ENCODE measurements at places on chromosomes 7 and 10.

- no peak for DNase-seq
Measured at GRCh38 chr7:138317044-138317596, 142.9 kb upstream of the TRIM24 start.

DNA sequence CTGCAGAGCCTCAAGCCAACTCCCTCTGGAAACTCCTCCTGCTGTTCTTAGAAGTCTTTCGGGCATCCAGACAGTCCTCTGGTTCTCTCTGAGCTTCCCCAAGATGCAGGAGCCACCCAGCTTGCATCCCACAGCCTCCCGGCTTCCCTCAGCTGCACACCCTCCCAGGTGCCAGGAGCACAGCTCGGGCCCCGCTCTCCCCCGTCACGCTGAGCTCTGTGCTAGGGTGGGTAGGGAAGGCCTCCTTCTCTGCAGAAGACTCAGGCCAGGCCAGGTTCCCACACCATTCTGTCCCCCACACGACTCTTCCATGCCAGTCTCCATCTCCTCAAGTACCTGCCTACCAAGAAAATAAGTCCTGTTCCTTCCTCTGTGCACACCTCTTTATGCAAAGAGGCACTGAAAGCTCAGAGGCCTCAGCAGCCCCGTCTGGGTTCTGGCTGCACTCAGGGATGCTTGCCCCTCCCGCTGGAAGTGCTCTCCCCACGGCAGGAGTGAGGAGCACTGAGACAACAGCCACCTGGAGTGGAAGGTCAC is 537.1 kb downstream of the PTPRN2 start:
- DNase-seq: no peak

DNA sequence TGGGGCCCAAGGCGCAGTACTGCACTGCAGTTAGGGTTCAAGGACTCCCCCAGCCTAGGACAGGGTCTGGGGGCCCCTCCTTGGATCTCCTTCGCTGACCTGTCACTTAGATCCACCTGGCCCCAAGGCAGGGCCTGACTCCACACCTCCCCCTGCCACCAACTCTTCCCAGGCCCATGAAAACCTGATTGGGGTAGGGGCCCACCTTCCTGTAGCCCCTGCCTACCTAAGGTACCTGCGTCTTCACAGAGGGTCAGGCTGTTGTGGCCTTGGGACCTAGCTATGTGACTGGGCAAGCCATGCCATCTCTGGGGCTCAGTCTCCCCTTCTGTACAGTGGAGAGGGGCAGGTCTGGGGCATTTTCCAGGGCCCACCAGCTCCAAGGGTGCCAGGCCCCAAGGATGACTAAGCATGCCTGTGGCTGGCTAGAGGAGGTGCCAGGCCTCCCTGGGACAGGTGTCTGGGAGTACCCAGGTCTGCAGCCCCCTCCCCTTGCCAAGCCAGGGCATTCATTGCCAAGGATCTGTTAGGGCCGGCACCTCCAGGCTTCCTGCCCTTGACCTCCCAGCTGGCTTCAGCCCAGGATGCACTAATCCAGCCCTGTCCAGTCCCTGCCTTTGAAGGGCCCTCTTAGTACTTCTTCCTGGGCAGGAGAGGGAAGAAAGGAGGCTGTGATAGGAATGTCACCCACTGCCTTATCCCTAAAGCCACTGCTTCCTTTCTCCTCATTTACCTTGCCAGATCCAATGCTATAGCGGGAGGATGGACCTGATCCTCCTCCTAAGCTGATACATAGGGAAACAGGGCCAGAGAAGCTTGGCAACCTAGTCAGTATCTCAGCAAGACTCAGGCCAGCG is 1.3 kb downstream of the LIMK1 start:
- no peak for DNase-seq

DNA sequence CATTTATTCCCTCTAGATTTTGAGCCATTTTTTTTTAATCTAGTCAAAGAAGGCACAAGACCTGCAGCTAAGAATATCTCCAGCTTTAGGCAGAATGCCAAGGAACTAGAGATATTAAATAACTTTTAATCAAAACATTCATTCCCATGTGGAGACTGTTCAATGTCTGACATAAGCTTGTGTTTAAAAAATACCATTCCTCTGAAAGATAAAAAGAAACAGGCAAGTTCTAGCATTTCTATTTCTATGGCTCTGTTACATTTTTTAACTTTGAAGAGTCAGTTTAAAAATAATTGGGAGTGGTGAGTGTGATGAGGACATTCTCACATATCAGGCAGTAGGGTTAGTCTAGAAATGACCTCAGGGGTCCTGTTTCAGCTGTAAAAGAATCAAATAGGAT is 48.0 kb downstream of the RHOBTB1 start:
- DNase-seq: no peak

DNA sequence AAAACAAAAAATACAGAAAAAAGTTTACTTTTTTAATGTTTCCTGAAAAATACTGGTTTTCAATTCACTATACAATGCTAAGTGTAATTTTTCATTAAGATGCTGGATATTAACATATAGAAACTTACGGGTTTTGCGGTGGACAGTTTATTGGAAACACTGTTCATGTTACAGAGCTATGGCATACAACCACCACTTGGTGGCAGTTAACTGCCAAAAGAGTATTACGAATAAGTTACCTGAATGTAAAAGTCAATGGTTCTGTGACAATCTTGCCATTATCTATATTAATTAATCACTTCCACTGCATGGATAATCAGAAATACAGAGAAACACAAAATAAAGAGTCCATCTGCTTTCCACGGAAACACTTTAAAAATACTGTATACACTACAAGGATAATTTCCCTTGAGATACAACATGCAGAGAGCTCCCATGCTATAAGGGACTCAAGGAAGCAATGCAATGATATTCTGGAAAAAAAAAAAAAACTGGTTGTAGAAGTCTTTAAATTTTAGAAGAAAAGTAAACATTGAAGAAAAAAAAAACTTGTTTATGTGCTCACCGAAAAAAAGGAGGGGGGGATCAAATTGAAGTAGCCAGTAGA is 97.0 kb downstream of the TPK1 start:
- DNase-seq: no peak

GRCh38 chr10:87544721-87545120 is 40.0 kb downstream of the MINPP1 start:
- no peak for DNase-seq

DNA sequence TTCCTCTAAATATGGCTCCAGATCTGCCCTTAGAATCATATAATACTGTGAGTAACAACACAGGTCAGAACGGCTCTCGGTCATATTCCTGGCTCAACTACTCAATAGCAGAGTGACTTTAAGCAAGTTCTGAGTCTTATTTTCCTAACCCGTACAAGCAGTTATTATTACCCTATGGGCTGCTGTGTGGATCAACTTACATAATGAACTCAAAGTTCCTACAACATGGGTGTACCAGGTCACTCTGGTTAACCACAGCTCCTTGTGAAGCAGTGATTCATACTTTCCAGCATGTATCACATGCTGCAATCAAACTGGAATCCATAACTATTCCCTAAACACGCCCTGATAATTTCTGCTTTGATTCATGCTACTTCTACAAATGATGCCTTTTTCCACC is 107.3 kb downstream of the LRRN3 start:
- DNase-seq: no peak

DNA sequence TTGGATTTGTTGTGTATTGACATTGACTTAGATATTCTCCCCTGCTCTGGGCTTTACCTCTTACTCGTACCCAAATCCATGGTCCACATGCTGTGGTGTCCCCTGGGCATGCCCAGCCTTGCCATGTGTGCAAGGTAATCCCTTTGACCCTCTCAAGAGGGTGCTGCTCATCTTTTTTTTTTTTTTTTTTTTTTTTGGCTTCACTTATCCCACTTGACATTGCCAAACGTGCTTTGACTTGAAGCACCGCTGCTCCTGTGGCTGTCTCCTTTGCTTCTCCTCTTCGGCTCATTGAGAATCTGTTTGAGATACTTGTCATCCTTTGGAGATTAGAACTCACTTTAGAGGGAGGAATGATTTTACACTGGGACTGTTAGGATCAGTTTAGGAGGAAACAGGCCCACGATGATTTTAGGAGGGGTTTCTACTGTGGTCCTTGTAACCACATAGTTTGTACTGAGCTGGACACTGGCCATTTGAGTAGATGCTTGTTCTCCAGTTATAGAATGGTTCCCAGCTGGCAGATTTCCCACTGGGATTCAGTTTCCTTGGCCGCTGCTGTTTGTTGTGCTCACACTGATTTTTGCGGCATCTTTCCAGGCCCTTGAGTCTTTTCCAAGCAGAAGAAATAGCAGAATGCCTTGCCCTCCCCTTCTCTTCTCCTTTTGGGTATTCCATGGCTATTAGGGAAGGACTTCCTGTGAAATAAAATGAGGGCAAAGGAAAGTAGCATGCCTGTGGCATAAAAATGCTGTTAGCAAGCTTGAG is 184.8 kb downstream of the AUTS2 start:
- DNase-seq: no peak

- no peak for DNase-seq
Measured at GRCh38 chr7:115678086-115678982, 352.2 kb downstream of the TFEC start.

- DNase-seq: no peak
Measured at GRCh38 chr10:51031950-51032349, 42.3 kb upstream of the PRKG1 start.

DNA sequence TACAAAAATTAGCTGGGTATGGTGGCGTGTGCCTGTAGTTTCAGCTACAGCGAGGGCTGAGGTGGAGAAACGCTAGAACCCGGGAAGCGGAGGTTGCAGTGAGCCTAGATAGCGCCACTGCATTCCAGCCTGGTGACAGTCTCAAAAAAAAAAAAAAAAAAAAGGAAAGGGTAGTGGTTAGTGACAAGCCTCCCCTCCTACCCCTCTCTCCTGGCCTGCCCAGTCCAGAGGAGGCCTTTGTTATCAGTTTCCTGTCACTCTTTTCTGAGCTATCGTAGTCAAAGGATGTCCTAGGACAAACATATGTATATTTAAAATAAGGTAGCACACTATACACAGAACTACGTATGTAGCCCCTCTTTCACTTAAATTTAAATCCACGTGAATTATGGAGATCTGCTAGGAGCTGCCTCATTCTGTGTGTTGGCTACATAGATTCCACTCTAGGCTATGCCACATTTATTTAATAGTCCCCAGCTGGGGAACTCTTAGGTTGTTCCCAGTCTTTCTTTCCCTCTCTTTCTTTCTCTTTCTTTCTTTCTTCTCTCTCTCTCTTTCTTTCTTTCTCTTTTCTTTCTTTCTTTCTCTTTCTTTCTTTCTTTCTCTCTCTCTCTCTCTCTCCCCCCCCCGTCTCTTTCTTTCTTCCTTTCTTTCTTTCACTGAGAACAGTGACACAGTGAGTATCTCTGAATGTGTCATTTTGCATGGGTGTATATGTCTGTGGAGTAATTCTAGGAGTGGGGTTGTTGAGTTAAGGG is 3.9 kb downstream of the TSPAN15 start:
- DNase-seq: no peak

- DNase-seq: no peak
Measured at GRCh38 chr7:157574120-157574825, 237.5 kb downstream of the DNAJB6 start.

DNA sequence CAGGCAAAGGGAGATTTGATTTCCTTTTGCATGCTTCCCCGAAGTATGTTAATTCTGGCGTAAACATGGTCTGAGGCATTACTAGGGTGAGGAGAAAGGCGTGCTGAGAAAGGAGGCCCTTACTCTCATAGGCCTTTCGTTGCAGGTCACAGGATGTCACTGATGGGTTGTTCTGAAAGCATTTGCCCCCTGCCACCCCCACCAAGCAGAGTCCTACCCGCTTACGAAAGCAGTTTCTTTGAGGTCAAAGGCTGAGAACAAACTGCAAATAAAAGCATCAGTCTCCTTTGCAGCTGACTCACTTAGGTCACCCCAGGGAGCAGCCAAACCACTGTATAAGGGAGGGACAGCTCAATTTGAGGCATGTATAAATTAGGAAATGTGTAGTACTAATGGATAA is 57.1 kb downstream of the BPGM start:
- no peak for DNase-seq

DNA sequence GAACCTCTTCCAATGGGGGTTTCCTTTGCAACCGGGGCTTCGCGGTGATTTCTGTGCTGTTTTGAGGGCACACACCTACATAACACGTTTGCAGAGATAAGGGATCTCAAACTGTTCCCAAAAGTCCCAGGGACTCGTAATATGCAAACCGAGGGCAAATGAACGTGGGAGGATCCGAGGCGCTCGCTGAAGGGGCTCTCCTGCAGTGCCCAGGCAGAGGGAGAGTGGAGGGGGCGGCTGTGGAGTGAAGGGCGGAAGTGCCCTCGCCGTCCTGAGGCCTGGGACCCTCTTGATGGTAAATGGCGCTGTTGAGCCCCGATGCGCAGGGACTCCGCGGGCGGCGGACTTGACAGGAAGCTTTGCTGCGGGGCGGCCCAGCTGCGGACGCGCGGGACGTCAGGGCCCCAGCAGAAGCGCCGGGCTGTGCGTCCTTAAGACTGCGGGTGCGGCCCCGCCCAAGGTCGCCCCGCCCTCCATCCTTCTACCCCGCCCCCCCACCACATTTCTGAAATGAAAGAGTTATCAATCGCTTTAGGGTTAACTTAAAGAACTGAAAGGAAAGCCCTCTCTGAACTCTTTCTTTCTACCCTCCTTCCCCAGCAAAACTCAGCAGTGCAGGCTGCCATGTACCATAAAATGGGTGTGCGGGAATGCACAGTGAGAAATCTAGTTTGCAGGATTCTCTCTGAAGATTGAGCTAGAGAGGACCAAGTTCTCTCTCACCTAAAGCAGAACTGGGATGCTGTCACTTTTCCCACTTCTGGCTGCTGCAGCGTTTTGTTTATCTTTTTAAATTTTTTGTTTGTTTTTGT is 151.8 kb upstream of the YAE1 start:
- no peak for DNase-seq

GRCh38 chr10:125708971-125709503 is 10.5 kb upstream of the EDRF1 start:
- no peak for DNase-seq

- no peak for DNase-seq
Measured at GRCh38 chr7:86411814-86412213, 231.9 kb upstream of the GRM3 start.

GRCh38 chr10:46518028-46518725 is 38.3 kb downstream of the GPRIN2 start:
- DNase-seq: no peak

- no peak for DNase-seq
Measured at GRCh38 chr7:133359449-133359848, 106.6 kb downstream of the EXOC4 start.

DNA sequence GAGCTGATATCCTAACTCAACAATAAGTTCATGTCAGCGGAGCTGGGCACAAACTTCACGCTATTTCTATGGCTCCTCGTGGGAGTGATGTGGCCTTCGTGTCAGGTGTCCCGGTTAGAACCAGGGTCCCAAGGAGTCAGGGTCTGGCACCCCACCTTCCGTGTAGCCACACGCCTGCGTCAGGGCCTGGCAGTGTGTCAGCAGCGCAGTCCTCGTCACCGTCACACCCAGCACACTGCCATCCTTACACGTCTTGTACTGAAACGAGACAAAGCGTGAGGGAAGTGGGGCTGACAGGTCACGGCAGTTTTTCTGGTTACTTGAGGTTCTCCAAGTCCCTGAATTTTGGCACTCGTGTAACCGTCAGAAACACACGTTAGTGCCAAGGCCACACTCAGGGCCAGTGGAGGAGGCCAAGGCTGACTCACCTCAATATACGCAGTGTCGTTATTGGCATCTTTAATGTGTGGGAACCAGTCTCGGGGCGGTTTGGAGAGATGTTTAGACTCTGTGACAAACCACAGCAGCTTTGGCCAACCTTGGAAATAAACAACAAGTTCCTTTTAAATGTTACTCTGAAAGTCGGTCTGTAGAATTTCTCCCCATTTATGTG is 254.7 kb downstream of the ZMYND11 start:
- DNase-seq: no peak

Measured in hematopoietic multipotent progenitor cell treated with erythropoietin and hydrocortisone succinate and interleukin-3 and kit ligand, for 17 days (in vitro differentiated cells).